ENCODE measurements at places on chromosomes 2 and 18.

GRCh38 chr2:109486711-109487535 lies 126.8 kb downstream of the SEPTIN10 start:
- no peak for DNase-seq

GRCh38 chr2:573025-573424 lies 104.2 kb downstream of the TMEM18 start:
- DNase-seq = no peak

- no peak for DNase-seq
Observed at GRCh38 chr2:103288696-103289095, 526.9 kb downstream of the TMEM182 start.

GRCh38 chr2:107187870-107188269 lies 301.9 kb upstream of the ST6GAL2 start:
- no peak for DNase-seq

- DNase-seq = no peak
Observed at GRCh38 chr2:157259960-157260359, 2.5 kb downstream of the GALNT5 start.

- no peak for DNase-seq
Observed at GRCh38 chr2:143694335-143694734, 565.1 kb downstream of the ARHGAP15 start.

DNA sequence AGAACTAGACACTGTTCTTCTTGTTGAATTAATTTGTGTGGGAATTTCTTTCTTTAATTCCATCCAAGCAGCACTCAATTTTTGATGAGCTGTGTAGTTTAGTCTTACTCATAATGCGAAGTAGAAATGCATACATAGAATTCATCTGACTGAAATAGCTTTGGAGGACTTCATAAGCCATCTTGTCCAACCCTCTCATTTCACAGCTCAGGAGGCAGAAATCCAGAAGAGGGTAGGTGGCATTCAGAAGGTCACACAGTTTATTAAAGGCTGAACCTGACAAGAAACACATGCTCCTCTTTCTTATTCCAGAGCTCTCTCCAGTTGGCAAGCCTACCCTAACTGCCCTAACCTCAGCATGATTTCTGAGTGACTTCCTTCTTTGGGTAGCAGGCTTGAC lies 169.2 kb upstream of the NOSTRIN start:
- peak; percentile 13 for DNase-seq

DNA sequence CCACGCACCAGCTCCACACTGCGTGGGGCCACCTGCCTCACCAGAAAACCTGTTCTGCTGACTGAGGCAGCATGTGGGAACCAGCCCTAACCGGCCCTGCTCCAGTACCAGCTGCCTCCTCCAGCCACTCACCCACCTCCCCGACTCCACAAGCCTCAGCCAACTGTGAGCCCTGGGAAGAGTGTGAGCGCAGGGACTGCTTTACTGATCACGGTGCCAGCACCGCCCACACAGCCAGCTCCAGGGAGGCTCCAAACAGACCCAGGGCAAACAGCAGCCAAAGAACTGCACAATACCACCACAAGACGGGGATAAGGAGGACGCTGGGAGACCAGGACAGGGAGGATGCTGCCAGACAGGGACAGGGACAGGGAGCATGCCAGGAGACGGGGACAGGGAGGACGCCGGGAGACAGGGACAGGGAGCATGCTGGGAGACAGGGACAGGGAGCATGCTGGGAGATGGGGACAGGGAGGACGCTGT lies 28.4 kb downstream of the EIPR1 start:
- no peak for DNase-seq

DNA sequence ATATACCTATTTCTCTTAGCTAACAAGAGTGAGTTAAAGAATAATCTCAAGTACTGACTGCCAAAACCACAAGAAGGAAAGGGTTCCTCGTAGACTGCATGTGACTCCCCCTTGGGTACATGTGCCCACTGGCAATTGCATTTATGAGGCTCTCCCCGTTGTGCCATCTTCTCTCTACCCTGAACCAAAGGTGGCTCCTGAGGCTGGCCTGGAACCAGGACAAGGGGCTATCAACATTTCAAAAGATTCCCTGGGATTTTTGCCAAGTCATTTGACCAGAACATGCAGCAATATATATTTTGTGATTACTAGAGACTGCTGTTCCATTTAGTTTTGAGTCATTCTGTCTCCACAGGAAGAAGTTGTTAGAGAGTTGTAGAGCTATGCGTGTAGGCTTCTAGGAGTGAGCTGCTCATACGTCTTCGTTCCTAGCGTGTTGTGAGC lies 45.8 kb downstream of the LAMA3 start:
- no peak for DNase-seq

DNA sequence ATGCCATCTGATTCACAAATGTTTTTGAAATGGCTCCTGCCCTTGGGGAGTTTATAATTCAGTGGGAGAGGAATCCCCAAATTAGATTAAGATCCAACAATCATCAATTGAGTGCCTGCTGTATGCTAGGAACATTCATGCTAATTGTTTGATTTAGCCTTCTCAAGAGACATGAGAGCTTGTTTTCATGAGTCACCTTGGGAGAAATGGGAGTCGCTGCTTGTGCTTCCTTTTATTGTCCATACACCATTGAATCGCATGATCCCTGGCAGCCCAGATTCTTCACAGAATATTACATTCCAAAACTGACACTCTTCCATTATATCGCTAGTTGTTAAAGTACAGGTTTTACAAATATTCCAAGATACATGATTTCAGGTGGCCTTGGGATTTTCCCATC lies 106.0 kb upstream of the MAP3K20 start:
- DNase-seq = no peak

DNA sequence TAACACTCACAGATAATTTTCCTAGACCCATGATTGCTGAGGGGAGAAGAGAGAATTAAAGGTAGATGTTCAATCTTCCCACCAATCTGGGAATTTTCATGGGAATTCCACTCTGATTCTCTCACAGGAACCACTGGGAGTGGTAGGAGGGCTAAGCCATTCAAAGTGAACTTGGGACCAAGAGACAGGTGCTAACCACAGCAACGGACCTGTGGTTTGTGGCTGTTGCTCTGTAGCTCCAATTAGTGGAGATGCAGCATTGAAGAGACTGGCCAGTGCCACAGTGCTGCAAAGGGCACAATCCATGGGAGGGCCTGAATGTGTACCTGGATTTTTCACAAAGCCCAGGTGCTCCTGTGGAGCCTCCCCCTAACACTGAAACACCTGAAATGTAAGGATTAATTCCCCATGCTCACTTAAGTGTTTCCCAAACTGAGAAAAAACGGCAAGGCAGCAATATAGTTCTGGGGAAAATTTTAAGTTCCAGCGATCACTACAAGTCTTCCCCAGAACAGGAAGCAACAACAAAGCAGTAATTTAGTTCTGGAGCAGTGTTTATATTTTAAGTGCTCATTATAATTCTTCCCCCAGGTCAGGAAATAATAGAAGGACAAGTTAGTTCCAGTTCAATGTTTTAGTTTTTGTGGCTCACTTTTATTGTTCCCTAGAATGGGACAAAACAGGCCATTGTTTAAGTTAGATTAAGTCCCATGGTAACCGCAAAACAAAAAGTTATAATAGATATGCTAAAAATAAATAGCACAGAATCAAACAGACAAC lies 1045.8 kb downstream of the CNTNAP5 start:
- no peak for DNase-seq

DNA sequence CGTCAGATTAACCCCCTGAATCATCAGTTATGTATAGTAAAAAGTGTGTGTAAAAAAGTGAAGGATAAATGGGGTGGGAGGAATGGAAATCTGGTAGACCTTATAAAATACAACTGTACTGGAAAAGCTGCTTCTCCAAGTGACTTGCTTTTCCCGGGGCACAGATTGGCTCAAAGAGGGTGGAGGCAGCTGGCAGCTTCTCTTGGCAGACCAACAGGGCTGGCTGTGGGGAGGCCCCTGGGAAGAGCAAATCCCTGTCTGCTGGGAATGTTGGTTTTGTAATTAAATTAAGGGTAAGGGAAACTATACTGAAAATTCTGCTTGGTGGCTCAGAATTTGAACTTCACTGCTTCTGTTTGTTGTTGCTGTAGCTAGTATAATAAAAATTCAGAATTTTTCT lies 154.2 kb upstream of the DLX2 start:
- DNase-seq = no peak
